Activated naive CD4-positive, alpha-beta T cell (primary cell): ENCODE measurements at places on chromosomes 6 and 20.

DNA sequence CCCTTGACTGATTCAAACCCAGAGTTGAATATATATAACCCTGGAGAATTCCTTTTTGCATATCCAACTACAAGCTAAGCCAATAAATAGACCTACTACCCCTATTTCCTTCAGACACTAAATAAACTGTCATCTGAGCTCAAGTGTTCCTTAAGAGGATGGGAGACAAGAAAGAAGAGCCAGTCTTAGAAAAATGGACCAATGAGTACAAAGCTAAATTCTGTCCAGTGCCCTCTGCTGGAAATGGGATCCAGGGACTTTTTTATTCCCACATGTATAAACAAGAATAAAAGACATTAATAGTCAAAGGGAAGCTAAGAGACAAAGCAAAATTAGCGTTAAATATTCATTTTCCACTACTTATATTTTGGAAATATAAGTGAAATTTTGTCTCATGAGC lies 4.8 kb downstream of the PPP1R10 start:
- DNase-seq, result no peak

DNA sequence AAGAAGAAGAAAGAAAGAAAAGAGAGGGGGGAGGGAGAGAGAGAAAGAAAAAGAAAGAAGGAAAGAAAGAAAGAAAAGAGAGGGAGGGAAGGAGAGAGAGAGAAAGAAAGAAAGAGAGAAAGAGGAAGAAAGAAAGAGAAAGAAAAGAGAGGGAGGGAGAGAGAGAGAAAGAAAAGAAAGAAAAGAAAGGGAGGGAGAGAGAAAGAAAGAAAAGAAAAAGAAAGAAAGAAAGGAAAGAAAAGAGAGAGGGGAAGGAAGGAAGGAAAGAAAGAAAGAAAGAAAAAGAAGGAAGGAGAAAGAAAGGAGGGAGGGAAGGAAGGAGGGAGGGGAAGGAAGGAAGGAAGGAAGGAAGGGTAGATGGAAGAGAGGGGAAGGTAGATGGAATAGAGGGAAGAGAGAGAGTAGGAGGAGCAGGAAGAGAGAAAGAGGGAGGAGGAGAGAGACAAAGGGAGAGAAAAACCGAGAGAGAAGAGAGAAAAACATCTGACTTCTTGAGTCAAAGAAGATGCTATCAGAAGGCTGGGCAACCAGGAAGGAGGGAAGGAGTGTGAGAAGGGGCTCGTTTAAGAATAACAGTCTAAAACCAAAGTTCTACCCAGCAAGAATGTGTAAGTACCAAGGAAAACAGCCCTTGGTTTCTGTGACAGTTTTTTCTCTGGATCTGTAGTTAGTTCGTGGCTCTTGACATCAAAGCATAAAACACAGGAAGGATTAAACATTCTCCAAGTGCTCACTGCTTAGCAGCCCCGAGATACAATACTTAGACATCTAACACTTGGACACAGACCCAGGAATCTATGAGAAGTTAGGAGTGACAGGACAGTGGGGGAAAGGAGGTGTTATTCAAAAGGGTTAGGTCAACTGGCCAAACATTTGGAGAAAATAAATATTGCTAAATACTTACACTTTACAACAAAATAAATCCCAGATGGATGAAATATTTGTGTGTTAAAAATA lies 131.9 kb upstream of the STMND1 start:
- no peak for DNase-seq

DNA sequence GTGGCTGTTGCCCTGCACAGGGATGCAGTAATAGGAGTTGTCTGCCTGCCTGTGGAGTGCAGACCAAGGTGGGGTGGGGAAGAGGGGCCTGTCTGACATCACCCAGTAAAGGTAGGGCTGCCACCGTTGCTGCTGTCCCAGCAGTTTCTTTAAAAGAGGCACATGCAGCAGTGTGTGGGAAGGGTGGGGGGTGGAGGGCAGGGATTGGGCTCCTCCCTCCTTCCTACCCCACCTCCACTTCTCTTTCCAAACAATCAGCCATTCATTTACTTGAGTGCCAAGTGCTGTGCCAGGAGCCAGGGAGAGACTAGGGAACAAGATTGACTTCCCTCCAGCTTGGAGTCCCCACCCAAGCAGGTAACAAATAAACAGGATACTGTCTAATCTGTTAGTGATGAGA lies 66.8 kb upstream of the MYL9 start:
- DNase-seq, result no peak

DNA sequence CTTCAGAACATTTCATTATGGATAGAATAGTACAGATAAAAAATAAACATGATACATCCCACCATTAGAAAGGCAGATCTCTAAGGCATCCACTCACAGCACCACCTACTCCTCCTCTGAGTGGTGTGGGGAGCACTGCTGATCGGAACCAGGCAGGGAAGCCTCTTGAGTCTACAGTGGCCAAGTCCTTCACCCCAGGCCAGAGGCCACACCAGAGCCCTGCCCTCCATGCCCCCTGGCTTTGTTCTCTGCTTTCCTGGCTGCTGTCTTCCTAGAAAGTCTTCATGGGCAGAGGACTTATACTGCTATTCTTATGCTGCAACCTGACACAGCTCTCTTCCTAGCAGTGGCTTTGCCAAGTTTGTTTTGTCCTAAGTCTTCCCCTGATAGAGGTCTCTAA lies 201.8 kb upstream of the THBS2 start:
- no peak for DNase-seq

GRCh38 chr6:69311888-69312287 lies 484.9 kb downstream of the LMBRD1 start:
- no peak for DNase-seq

GRCh38 chr20:40978761-40979160 lies 49.9 kb upstream of the TOP1 start:
- DNase-seq, result no peak

- no peak for DNase-seq
Observed at GRCh38 chr20:10636326-10636818, 37.4 kb downstream of the JAG1 start.

DNA sequence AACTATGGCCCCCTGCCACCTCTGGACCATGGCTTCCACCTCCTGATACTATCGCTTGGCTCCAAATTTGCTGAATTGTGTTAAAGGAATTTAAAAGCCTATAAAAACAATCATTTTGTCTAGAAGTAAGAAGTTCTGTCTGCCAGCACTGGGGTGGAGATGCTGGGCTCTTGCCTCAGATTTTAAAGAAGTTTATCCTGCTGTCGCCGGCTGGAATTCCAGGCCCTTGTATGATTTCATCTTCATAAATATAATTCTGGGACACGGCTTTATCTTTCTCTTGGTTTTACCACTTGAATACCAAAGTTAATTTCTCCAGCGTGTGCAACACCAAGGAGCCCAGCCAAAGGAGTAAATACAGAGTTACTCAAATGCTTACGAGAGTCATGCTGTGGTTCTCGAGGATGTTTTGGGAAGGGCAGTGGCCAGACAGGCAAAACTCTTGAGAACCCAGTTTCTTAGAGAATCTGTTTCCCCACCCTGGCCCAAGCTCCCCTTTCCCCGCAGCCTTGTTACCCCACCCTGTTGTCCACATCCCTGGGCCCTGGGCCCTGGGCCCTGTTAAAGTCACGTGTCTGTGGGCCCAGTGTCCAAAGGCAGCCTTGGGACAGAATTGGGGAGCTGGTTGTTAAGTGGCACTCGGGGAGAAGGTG lies 31.9 kb downstream of the C6orf89 start:
- DNase-seq, result no peak

- DNase-seq, result no peak
Observed at GRCh38 chr6:97535800-97536199, 252.8 kb upstream of the MMS22L start.

- no peak for DNase-seq
Observed at GRCh38 chr6:52157301-52157941, 28.8 kb upstream of the IL17A start.

GRCh38 chr6:53627391-53628218 lies 38.0 kb downstream of the KLHL31 start:
- DNase-seq, result no peak

- no peak for DNase-seq
Observed at GRCh38 chr20:38671186-38671585, 53.1 kb upstream of the SLC32A1 start.

DNA sequence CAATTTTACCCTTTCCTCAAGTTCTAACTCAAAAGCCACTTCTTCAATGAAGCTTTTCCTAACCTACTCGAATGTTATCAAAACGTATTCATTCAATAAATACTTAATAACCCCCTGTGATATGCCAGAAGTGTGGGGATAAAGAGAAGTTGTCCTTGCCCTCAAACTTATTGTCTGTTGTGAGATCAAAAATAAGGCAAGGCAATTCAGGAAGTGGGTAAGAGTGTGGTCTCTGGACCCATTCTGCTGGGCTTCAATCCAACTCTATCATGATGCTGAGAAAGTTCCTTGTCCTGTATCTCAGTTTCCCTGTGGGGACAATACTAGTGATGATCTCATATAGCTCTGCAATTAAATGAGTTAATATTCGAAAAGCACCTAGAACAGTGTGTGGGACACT lies 92.8 kb downstream of the PRDM1 start:
- DNase-seq, result no peak

- no peak for DNase-seq
Observed at GRCh38 chr20:33640287-33640686, 21.8 kb upstream of the C20orf144 start.

DNA sequence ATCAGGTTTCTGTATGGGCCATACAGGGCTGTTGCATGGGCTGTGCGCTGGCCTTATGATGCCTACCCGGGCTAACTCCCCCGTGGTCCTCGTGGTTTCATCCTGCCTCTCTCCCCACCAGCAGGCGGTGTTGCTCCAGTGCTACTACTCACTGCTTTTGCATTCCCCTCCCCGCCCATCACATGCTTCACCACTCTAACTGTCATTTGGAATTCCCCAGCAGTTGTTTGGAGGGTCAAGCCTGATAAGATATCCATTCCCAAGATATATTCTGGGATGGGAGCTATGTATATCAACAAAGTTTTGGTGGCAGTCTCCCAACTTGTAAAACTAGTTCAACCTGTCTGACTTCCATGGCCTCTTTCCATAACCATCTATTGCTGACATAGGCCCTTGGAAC lies 233.2 kb upstream of the SOX4 start:
- DNase-seq, result no peak

DNA sequence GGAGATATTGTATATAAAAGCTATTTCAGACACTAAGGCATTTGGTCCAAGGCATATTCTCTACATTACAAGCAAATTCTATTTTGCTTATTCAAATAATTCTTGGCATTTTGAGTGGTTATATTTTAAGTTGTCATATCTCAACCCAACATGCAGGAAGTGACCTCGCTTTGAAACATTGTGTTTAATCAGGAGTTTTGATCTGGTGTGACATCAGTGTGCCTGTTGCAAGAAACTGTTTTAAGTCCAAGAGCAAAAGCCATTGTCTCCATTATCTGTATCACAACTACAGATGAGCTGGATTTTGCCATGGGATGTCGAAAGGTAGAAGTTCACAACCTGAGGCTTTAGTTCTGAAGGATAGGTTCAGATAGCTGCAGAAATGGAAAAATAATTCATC lies 509.9 kb upstream of the ID4 start:
- no peak for DNase-seq

DNA sequence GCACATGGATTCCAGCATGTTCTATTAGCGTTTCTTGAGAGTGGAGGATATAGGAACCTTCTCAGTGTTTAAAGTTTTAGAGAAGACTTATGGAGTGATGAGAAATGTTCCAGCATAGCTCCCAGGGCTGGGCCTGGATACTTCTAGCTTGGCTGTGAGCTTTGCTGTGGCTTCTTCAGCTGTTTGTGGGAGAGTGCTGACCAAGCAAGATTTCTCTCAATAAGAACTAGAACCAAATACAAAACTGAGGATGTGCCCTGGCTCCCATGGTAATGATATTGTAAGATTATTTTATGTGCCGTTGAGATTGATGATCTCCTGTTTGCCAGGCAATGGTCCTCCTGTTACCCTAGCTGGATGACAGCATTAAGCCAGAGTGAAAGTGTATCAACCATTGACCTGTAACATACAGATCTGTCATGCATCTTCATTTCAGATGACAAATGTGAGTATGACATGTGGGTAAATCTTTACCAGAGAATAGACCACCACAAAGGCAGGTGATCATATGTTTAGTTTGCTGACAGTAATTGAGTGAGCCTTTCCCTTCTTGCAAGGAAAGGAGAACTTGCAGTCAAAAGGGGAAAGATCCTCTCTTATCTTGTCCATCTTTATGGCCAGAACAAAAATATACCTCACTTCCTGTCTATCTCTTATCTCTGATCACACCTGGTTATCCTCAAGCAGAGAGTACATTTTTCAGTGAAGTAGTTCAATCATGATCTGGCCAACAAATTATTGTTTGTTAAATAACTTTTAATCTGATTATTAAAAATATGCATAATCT lies 180.1 kb downstream of the SLC24A3 start:
- no peak for DNase-seq

- DNase-seq, result no peak
Observed at GRCh38 chr6:167150941-167151549, 6.7 kb downstream of the GPR31 start.

GRCh38 chr20:50040432-50041245 lies 57.9 kb downstream of the SNAI1 start:
- DNase-seq, result no peak
